Activated CD4-positive, CD25-positive, alpha-beta regulatory T cell treated with anti-CD3 and anti-CD28 coated beads, Interleukin-2, amount 50 U/mL, for 16 hours (primary cell): ENCODE measurements at places on chromosomes 2 and 18.

GRCh38 chr2:120711694-120712093 lies 24.0 kb upstream of the GLI2 start:
- no peak for DNase-seq

DNA sequence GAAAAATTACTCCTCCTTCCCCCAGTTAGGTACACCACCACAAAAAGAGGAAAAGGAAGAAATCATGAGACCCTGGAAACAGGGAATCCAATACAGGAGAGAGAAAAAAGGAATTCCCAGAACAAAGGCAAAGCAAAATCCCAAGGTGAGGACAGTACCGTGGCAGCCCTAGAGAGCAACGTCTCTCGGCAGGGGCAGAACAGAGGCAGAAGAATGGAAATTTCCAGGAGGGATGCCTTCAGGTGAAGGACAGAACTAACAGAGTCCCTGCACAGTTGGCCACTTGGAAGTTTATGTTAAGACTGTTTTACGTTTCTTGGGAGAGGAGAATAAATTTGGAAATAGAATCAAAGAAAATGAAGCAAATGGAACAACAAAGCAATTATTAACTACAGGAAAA lies 27.7 kb downstream of the GRB14 start:
- DNase-seq, result no peak

GRCh38 chr2:190512539-190513095 lies 21.9 kb downstream of the NEMP2 start:
- DNase-seq, result no peak

DNA sequence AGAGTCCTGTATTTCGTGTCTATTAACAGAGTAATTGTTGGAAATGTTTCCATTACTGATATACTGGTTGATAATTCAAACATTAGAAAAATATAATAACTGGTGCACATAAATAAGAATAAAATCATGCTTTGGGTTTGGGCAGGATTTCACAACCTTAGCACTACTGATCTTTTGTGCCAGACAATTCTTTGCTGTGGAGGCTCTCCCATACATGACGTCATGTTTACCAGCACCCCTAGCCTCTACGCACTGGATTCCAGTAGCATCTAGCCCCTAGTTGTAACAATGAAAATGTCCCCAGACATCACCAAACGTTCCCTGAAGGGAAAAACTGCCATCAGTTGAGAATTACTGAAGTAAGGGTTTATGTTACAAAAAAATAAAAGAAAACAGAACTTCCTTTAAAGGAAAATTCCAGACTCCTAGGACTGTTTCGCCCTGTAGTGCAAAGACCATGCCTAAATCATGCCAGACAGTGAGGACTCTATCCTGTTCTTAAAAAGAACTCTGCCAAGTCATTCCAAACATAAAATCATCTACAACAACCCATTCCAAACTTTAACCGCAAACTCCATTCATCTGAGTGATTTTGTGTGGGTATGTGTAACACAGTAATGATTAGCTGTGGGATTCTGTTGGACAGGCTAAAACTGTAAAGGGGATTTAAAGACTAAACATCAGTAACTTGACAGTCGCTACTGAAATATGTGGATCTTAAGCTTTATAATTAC lies 313.4 kb upstream of the CCDC68 start:
- no peak for DNase-seq

- DNase-seq, result no peak
Measured at GRCh38 chr2:19888831-19889230, 13.0 kb downstream of the TTC32 start.

GRCh38 chr2:38375696-38376345 lies 1.3 kb downstream of the ATL2 start:
- DNase-seq, result no peak
